ENCODE measurements at places on chromosomes 11 and 22.

- no peak for DNase-seq
Measured at GRCh38 chr22:27452922-27453321, 348.6 kb downstream of the MN1 start.

DNA sequence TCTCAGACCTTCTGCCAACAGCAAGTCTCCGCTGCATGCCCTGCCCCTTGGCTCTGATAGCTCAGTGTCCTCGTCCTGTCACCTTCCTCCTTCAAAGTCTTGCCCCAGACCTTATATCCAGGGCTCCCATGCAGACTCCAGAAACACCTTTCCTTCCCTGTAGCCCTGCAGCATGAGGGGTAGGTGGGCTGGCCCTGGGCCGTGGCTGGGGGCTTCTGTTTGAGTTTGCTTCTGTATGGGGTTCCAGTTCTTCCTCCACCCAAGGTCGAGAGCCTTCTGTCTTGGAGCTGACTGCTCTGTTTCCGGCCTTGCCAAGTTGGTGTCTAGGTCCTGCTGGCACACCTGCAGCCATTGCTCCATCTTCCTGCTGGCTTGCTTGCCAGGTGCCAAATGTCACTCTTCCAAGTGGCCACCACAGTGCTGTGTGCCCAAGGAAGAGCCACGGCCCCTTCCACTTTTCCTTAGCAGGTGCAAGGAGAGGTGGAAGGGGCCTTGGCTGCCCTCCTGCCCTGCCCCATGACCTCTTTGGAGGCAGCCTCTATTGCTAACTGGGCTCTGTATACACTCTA, 74.8 kb upstream of the NECTIN1 start:
- DNase-seq: no peak

- DNase-seq: no peak
Measured at GRCh38 chr11:2777871-2778629, 78.3 kb upstream of the KCNQ1OT1 start.

DNA sequence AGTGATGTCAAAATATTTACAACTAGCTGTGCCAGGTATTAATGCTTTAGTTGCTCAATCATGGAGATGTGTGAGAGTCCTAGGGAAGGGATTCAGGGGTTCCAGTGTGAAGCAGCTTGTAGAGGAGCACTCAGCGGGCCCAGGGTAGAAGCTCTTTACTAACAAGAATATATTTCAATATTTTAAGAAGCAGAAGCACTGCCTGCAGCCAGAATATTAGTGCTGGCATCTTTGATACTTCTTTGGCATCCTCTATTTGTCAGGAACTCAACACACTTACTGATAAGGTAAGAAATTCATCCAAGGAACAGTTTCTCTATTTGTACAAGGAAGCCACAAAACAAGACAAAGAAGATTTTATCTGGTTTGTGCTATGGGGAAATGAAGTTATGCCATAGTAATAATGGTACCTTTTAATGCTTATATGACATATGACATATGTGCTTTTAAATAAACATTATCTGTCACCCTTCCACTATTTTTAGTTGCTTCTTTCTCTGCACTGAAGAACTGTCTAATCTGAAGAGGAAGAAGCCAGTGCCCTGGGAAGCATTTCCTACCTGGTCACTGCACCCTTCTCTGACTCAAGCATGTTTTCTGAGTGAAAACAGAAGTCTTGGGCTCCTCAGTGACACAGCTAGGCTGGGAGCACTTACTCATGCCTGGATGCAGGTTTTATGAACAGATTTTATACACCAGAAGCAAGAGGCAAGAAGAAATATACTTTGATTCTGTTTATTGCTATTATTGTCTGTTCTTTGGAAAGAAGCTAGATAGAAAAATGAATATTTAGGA, 388.1 kb upstream of the CCDC90B start:
- no peak for DNase-seq

DNA sequence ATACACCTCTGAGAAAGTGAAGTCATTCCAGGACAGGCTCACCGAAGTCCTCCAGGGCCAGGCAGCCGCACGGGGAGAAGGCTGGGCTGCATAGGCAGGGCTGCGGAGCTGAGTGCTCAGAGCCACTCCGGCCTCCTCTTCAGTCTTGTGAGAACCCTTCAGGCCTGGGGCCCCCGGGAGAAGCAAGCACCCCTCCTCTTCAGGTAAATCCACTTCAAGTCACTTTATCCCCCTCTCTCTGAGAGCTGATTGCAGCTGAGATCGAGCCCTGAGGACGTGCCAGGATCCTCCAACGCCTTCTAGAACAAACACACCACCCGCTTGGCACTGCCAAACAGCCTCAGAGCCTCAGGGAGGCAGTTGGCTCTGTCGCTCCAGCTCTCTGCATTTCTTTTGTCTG, 1526.3 kb downstream of the BRD1 start:
- DNase-seq: no peak

DNA sequence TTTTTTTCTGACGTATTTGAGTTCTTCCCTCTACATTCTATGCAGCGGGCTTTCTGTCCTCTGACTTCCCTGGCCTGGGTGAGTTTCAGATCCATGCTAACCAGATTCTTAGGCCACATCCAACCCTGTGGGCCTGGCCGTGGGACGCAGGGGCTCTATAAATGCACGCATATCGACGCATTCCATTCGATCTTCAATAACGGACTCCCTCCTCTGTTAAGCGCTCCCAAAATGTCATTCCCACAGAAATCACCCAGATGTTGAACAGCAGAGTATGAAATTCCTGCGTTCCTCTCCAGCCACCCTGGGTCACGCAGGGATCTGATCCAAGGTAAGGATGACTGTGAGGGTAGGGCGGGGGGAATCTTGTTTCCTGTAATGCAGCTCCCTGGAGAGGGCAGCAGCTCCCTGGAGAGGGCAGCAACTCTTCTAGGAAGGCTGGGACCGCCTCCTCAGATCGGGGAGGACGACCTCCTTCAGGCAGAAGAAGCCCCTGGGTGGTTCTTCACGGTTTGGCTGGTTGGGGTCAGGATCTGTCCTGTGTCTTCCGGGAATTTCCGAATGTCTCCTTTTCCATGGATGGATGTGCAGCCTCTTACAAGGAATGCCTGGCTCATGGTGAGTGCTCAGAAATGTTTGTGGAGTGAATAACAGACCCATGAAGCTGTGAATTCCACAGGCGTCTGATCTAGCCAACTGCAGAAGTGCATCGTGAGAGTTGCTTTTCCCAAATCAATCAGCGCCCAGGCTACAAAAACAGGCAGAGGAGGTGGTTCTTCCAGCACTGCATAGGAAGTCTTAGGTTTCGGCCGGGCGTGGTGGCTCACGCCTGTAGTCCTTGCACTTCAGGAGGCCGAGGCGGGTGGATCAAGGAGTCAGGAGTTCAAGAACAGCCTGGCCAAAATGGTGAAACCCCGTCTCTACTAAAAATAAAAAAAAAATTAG, 12.2 kb downstream of the MRGPRD start:
- DNase-seq: no peak

GRCh38 chr11:1202776-1203504, 19.9 kb upstream of the MUC5B start:
- DNase-seq: peak; percentile 64

Data from head of caudate nucleus (tissue), 42 donors.